ENCODE measurements at places on chromosomes 3 and 15.

DNA sequence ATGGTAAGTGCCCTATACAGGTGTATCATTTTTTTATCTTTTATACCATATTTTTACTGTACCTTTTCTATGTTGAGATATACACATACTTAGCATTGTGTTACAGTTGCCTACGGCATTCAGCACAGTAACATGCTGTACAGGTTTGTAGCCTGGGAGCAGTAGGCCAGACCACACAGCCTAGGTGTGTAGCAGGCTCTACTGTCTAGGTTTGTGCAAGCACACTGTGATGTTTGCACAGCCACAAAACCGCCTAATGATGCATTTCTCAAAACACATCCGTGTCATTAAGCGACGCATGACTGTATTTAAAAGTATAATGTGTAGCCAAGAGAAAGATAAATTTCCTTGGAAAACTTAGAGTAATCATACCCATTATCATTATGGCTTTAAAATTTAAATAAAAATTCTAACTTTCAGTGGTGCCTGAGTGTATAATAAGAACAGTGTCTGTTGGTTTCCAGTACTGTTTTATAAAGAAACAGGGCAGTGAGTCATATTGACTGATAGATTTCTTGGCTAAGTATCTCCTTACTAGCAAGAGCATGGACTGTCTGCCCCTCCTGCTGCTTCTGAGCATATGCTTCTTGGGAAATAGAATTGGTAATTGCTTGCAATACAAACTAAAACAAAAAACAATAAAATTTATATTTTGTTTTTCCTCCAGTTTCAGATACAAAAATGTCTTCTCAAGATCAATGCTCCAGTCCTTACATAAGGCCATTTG is 18.3 kb downstream of the CALML4 start:
- peak; percentile 82 for DNase-seq

- peak; percentile 100 for DNase-seq
Observed at GRCh38 chr15:45456212-45457106, 66.1 kb downstream of the SLC30A4 start.

GRCh38 chr3:58640700-58641372 is 25.7 kb downstream of the FAM3D start:
- peak; percentile 65 for DNase-seq

DNA sequence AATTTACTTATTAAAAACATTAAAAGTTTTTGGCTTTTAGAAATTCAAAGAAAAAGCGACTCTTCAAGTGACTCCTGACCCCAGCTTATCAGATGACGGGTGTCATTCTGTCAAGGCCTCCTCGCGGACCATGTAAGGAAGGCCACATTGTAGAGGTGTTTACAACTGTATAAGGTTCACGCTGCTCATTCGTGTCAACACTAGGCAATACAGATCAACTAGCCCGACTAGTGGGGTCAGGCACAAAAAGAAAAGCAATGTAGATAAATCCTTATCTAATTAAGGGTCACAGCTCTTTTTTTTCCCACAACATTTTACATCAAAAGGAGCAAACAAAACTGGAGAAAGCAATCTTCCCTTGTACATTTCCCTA is 207.5 kb upstream of the NR2F2 start:
- DNase-seq: no peak

DNA sequence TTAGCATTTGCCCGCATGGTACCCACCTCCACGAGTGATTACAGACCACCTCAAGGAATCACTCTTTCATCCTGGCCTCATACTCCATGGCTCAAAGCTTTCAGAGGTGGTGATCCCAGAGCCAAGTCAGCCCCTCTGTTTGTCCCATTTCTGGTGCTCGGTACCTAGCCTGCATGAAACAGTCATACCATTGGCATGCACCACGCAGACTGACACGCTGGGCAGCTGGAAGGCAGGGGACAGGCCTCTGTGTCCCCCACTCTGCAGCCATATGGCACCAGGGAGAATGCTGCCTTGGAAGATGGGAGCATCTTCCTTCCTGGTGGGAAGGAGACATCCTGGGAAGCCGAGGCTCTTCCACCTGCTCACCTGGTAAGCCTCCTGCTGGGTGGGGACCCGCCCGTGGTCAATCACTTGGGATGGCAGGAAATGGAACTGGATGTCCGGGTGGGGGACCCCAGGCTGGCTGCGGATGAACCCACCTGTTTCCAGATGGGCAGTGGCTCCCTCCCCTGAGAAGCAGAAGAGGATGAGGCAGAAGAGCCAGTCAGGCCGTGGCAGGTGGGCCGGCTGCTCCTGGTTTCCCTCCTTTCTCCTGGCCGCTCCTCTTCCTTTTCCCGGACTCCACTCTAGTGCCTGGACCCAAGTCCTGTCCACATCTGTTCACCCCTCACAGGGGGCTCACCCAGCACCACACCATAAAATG is 26.9 kb downstream of the CHDH start:
- no peak for DNase-seq

Data from AG10803 (cell line).